ENCODE measurements at places on chromosomes 1 and 21.
A peak's percentile ranks its signal among the peaks of the same experiment; 100 is the strongest.

DNA sequence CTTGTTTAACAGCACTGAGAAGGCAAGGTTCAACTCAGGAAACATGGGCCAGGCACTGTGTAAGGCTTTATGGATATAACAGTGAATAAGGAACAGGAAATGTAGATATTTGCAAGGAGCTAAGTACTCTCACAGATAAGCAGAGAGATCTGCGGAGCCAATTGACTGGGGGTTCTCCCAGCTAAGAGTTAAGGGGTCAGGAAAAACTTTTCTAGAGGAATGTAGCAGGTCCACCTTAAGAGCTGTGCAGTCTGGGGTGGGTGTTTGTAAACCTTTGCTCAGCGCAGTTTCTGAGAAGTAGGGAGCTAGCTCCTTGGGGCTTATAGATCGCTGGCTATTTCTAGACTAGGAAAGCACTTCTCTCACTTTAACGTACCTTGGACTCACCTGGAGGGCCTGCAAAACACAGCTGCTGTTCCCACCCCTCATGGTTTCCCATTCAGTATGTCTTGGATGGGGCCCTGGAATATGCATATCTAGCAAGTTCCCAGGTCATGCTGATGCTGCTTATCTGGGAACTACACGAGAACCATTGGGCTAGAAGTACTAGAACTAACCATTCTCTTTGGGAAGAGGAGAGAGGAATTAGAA is 51.7 kb downstream of the TLCD4 start:
- DNase-seq: no peak

DNA sequence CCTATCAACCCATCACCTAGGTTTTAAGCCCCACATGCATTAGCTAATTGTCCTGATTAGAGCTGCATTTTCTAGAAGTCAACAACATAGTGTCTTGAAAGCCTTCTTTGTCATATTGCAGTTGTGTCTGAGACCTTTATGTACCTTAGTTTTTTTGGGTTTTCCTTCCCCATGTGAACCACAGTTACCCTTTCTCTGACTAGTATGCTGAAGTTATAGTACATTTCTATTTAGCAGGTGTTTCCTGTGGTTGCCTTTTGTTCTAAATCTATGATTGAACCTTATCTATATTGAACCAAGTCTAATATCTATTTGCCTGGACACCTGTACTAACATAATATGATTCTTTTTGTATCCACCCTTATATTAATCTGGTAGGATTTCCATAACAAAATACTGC is 135.6 kb downstream of the ST6GALNAC3 start:
- no peak for DNase-seq

GRCh38 chr1:15949453-15950245 is 26.3 kb downstream of the ZBTB17 start:
- peak; percentile 88 for DNase-seq

- DNase-seq: no peak
Measured at GRCh38 chr1:210747890-210748289, 386.1 kb downstream of the KCNH1 start.

- no peak for DNase-seq
Measured at GRCh38 chr1:228848406-228848805, 113.1 kb downstream of the RHOU start.

GRCh38 chr1:82800721-82801120 is 1000.0 kb downstream of the ADGRL2 start:
- no peak for DNase-seq
